Fibroblast of skin of right biceps (primary cell): ENCODE measurements at places on chromosomes 4 and X.

DNA sequence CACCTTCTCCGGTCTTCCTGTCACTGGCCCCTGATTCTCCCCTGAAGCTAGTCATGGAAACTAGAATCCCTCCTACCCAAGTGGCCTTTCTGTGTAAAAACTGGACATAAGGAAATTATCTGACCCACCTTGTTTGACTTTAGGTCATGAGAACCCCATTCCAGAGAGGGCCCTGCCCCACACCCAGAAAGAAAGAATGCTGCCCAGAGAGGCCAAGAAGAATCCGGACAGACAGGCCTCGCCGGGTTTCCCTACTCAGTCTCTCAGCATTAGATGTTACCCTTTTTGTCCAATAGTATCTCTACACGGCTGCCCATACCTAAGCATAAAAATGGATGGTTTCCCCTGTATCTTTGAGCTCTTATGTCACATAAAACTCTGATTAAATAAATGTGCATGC lies 83.3 kb upstream of the HELT start:
- no peak for DNase-seq

DNA sequence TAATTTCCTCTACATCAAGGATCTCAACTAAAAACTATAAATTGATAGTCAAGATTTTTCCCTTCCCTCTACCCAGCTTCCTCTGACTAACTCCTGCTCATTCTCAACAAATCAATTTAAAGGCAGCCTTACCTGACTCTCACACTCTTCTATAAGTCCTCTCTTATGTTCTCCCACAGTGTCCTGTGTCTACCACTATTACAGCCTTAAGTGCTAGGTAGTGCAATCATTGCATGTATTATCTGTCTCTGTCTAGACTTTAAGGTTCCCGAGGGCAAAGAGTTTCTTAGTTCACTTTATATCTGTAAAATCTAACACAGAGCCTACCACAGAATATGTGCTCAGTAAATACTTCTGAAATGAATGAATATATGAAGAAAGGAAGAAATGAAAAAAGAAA lies 123.7 kb downstream of the BTC start:
- DNase-seq: no peak

DNA sequence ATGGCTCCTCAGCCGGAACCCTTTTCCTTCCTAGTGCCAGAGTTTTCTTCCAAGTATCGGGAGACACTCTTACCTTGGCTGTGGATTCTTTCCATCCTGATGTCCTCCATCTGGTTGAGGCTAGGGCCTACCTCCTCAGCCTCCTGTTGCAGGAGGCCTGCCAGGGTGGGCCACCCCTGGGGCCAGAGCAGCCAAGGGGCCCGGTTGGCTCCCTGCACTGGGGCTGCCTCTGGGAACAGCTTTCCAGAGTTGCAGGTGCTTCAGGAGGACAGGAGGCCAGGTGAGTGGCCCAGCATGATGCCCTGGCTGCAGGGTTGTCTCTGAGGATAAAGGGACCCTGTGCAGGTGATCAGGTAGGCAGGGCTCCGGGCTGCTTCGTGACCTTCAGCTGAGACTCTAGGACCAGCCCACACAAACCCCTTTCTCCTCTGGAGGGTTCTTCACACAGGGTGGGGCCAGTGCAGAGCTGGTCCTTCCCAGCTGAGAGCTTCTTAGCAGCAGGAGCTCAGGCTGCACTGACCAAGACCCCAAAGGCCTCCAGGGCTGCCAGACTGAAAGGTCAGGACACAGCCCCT lies 5.3 kb upstream of the GPR78 start:
- no peak for DNase-seq

DNA sequence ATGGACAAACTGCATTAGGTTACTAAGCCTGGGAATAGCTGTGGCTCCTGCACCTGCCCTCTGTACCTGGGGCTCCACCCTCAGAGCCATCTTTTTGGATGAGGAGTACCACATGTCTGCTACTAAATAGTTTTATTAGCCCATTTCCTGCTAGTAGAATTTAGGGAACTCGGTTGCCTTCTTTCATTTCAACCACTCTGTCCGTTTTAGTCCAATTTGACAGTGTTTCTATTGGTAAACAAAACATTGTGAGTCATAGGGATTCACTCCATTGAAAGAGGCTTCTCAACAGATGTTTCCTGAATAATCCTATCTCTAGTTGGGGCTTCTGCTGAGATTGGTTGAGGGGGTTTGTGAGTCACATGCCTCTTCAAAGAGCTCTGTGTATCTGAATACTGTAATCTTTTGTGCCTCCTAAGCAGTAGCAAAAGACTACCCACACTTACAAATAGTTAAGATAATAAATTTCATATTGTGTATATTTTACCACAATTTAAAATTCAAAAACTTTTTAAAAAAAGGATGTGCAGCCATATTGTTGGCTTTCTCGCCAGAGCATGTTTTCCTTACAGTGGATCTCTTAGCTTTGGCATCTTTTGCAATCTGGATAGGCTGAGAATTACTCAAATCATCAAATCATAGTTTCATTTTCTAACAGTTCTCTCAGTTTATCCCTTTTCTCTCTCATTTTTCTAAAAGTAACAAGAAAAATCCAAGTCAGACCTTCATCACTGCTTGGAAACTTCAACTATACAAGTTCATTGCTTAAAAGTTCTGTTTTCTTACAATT lies 9.9 kb downstream of the FAM200B start:
- peak; percentile 81 for DNase-seq

- no peak for DNase-seq
Observed at GRCh38 chrX:63282077-63282476, 69.1 kb downstream of the SPIN4 start.

DNA sequence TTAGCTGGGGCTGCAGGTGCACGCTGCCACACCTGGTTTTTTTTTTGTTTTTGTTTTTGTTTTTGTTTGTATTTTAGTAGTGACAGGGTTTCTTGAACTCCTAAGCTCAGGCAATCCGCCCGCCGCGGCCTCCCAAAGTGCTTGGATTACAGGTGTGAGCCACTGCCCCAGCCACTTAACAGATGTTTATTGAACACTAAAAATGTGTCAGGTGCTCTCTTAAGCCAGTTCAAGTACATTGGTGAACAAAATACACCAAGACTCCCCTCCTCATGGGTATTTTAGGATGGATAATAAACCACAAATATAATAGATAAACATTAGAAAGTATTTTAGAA lies 69.9 kb downstream of the TRAPPC11 start:
- no peak for DNase-seq

DNA sequence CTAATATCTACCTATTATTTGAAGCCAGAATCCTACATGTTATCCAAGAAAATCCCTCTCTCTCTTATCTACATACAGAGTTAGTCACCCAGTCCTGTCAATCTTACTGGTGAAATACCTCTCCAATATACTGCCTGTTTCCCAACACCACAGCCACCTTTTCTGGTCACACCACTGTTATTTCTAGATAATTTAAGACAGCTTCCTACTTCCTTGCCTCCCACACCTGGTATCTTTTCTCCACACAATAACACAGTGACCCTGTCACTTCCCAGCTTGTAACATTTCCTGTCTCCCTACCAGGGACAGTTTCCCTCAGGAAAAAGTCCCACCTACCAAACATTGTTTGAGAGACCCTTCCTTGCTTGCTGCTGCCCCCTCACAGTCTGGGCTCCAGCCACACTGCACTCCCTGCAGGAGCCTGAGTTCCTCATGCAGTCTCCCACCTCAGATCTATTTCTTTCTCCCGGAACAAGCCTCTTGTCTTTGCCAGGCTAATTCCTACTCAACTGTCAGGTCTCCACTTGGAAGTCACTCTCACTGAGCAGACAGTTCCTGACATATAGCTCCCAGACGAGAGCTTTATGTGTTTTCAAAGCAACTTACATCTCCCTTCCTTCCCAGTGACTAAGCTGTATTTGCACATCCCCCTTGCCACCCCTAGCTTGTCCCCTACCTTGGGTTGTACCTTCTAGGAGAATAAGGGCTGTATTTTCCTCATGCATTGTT lies 73.6 kb upstream of the QRFPR start:
- DNase-seq: no peak

- peak; percentile 51 for DNase-seq
Observed at GRCh38 chr4:182369211-182369610, 126.0 kb downstream of the TENM3 start.

GRCh38 chr4:95742179-95742578 lies 97.7 kb upstream of the PDHA2 start:
- DNase-seq: no peak

DNA sequence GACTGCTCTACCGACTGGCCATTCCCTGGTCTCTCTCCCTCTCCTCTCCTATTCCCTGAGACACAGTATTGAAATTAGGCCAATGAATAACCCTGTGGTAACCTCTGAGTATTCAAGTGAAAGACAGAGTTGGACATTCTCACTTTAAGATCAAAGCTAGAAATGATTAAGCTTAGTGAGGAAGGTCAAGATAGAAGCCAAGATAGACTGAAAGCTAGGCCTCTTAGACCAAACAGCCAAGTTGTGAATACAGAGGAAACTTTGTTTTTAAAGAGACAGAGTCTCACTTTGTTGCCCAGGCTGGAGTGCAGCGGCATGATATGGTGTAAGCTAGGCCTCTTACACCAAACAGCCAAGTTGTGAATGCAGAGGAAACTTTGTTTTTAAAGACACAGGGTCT lies 64.6 kb downstream of the KDM6A start:
- no peak for DNase-seq

DNA sequence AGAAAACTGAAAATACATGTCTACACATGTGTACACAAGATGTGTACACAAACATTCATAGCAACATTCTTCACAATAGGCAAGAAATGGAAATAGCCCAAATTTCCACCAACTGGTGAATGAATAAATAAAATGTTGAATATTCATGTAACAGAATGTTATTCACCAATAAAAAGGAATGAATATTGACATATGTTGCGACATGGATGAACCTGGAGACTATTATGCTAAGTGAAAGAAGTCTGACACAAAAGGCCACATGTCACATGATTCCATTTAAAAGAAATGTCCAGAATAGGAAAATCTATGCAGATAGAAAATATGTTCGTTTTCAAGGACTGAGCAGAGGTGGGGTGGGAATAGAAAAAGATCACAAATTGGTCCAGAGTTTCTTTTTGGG lies 34.6 kb upstream of the LNX1 start:
- DNase-seq: no peak

- DNase-seq: no peak
Observed at GRCh38 chr4:8821151-8821950, 50.3 kb downstream of the HMX1 start.

DNA sequence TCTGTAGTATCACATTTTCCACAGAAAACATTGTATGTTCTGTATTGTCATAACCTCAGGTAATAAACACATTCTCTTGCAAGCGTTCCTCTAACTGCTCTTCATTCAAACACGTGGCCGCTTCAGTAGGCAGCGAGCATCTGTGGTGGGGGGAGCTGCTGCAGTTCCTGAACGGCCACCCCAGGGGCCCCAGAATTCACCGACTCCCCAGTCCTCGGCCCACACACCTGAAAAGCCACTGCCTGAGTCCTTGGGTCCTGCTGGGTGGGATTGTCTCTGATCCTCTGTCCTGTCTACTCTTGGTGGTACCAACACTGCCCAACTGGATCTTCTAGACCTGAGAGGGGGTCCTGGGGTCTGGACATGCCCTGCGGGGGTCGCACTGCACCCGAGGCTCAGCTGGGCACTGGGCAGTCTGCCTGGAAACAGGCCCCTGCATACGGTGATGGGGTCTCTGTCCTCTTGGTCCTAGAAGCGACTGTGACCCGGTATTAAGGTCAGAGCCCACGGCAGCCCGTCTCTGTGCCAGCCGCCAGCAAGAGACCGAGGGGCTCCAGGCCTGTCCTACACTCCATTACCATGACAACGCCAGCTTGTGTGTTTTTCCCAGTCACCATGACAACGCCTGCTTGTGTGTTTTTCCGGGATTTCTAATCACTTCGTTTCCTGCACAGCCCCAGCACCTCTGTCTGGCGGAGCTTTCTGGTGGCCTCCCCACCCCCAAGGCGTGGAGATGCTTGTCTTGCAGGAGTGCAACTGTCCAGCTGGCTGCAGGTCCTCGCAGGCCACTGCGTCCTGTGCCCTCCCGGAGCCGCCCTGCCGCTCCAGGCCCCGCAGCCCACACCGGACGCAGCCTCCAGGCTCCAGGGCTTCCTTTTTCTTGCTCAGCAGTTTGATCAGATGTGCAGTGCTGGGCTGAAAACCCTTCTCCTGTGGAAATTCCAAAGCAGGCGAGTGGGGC lies 16.0 kb downstream of the CTBP1 start:
- DNase-seq: peak; percentile 24

GRCh38 chr4:91577864-91578263 lies 725.9 kb upstream of the GRID2 start:
- DNase-seq: no peak

DNA sequence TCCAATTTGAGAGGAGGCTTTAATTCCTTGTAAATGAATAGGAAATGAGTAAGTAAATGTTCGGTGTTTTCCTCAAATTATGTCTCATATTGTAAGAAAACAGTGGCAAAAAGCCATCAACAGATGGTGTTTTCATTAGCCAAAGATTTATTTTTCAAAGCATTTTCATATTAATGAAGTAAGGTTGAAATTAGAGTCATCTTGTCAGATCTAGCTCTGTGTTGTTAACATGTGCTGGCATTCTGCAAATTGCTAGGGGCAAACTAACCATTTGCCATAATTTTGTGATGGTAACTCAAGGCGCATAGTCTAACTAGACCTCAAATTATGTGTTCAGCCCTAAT lies 24.7 kb downstream of the MID2 start:
- no peak for DNase-seq

- DNase-seq: no peak
Observed at GRCh38 chr4:175891851-175892250, 79.8 kb upstream of the GPM6A start.

DNA sequence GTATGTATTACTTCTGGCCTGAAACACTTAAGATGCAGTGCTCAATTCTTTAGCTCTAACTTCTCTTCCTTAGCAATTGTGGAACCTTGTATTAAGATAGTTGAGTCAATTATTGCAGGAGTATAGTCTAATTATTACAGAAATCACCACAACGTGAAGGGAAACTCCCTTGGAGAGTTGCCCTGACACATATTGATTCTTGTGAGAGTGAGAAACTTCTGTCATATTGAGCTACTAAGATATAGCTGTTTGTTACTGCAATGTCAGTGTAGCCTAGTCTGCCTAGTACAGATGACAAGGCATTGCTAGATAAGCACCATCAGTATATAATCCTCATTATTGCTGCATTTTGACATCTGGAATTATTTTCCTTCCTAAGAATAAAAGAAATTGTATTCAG lies 82.7 kb upstream of the TEX13C start:
- DNase-seq: no peak

- DNase-seq: peak; percentile 100
Observed at GRCh38 chr4:76984788-76985211, 35.2 kb downstream of the SEPTIN11 start.
